Femur (tissue), 1 donor: ENCODE measurements at places on chromosomes 13 and 19.
A peak's percentile ranks its signal among the peaks of the same experiment; 100 is the strongest.

GRCh38 chr19:12797141-12797587, 4.4 kb downstream of the PRDX2 start:
- no peak for DNase-seq

DNA sequence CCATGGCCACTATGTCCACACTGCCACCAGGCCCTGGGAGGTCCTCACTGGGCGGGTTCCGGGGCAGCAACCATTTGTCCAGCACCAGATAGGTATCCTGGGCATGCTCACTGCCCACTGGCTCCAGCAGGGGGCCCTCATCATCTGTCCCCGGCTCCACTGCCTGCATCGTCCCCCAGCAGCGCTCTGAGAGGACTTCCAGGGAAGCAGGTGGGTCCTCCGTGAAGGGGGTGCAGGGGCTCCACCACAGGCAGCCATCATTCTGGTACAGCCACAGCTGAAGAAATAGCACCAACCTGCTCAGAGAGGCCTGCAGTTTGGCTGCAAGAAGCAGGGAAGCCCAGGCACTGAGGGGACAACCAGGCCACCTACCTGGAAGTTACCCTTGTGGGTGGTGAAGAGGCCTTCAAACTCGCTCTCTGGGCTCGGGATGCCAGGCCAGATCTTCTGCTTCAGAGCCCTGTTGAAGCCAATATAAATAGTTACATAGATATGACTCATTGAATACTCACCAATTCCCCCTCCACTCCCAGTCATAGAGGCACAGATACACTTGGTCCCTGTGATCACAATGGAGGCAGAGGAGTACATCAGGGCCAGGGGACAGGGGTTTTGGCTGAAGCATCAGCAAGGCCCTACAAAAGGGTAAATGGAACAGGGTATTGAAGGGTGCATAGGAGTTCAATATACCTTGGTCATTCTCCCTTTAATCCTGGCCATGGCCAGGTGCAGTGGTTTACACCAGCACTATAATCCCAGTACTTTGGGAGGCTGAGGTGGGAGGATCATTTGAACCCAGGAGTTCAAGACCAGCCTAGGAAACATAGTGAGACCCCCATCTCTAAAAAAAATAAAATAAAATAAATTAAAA, 4.1 kb downstream of the SWSAP1 start:
- DNase-seq: peak; percentile 40

GRCh38 chr13:91185294-91185863, 162.1 kb upstream of the MIR17HG start:
- no peak for DNase-seq

GRCh38 chr13:77868717-77869116, 49.9 kb downstream of the EDNRB start:
- no peak for DNase-seq

DNA sequence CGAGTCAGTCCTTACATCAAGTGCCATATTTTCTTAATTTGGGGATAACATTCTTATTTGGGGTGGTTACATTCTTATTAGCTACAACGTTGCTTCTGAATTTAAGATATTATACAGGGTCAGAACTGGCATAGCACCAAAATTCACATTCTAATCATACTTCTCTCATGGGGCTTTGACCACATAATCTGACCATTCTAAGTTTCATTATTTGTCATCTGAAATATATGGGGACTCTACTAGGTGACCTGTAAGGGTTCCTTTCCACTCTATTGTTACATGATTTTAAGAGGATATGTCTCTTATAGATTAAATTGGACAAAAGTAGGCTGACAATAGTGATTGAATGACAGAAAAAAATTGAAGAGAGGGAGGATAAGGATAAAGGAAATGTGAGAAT, 536.5 kb downstream of the KCTD12 start:
- DNase-seq: no peak

GRCh38 chr19:46717034-46717715, at the start of gene PRKD2:
TSS of gene PRKD2 (minus strand) at chr19:46717114. CDS start at chr19:46716370, 744 bp downstream.
- peak; percentile 96 for DNase-seq

GRCh38 chr13:29948244-29948643, 97.8 kb upstream of the UBL3 start:
- no peak for DNase-seq

DNA sequence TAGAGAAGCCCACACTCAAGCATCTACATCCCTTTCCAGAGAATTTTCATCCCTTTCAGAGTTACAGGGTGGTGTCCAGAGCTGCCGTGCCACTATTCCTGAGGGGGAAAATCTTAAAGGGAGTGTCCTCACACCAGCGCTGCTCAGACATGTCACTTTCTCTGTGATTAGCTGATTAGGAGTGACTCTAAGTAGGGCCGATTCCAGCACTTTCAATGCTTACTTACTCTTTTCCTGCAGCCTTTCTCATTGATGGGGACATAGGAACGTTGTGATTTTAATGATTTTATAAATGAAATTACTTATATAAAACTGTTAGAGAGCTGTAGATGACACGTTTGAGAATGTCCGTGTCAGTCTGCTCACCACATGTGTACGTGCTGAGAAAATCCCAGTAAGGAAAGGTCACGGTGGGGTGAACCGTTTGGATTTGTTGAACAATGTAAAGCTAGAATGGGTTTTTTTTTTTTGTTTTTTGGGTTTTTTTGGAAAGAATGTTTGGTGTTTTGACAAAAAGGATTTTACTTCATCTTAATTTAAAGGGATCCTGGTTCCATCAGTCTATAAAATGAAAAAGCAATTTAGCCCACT, 56.6 kb upstream of the SPATA13 start:
- no peak for DNase-seq
